ENCODE measurements at places on chromosomes 2 and 18.

GRCh38 chr2:233531955-233532354, 34.6 kb downstream of the USP40 start:
- no peak for DNase-seq

DNA sequence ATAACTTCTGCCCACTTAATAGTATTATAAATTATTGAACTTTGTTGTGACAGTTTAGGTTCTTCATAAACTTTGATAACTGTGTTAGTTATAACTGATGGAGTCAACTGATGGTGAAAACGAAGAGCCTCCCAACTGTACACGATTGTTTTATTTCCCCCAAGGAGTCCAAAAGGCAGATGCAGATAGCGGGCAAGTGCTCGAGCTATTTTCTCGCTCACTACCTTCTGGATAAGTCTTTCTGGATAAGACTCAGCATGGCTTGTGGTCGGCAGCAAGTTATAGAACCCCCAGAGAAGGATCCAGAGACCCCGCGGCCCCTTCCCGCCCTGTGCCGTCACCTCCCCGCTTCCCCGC, 517 bp downstream of the GCFC2 start:
- DNase-seq = no peak

GRCh38 chr2:80001701-80002101, 302.9 kb downstream of the LRRTM1 start:
- DNase-seq = no peak

- DNase-seq = no peak
Measured at GRCh38 chr18:61239051-61239450, 94.2 kb upstream of the CDH20 start.

DNA sequence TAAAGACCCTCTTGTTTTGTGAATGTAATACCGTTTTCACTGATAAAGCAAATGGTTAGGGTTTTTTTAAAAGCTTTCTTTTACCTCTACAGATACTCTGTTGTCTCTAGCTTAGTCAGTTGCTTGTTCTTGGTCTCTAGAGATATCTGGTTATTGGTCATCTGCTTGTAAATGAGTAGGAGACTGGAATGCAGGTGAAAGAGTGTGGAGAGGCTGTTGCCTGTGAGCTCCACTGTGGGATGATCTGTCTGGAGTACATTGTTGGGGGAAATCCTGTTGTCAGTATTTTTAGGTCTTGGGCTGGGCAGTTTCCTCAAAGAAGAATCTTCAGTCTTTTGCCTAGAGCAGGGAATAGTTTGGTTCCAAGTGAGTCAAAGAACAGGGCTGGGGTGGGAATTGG, 67.7 kb downstream of the SMCHD1 start:
- no peak for DNase-seq

DNA sequence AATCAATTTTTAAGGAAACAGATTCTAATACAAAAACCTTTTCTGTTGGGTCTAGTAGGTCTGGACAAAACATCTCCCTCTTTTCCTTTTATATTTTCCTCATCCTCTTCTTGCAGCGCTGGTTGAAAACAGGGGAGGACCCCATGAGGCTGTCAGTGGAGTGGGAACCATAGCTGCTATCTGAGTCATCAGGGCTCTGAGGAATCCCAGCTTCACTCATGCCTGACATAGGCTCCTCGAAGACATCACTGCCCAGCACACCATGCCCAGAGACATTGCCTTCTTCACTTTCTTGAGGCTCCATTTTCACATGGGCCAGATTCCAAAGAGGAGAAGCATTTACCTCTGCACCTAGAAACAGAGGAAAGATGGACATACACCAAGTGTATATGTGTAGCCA, 10.0 kb downstream of the SUPT7L start:
- DNase-seq = no peak

GRCh38 chr2:45510701-45511420, 100.2 kb downstream of the SRBD1 start:
- no peak for DNase-seq

DNA sequence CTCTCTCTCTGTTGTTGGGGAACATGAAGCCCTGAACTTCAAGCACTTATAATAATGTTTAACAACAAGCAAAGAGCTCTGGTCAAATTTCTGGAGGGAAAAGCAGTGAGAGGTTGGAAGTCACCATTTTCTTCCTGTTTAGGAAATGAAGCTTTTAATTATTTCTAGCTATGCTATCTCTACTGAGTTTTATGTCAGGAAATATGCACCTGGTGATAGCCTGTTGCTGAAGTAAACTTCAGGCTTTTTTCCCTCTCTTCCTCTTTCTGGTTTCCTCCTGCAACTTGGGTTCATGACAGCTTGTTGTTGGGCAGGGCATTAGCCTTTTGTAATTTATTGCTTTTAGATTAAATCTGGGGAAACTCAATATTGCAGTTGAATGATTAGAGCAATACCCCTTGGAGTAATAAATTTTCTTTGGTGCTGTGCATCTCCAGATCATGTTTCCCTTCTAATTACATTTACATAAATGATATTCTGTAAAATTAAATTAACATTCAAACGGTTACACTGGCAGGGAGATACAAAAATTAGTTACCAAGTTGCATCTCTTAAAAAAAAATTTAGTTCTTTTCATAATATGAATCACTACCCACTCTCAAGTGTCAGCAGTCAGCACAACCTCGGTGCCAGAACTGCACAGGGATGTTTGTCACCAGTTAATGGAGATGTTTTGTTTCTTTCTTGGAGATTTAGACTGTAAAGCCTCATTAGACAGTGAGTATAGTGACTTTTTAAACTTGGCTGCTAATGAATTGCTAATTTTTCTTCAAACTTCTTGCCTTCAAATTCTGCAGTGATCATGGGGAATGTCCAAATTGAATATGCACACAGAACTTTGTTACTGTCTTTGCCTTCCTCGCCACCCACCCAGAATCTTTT, 466.6 kb upstream of the ETAA1 start:
- no peak for DNase-seq

- no peak for DNase-seq
Measured at GRCh38 chr2:15738225-15738546, 146.5 kb downstream of the DDX1 start.

GRCh38 chr2:20093263-20094141, 42.1 kb upstream of the LAPTM4A start:
- DNase-seq = peak; percentile 51

- no peak for DNase-seq
Measured at GRCh38 chr2:80363791-80364349, 59.3 kb upstream of the LRRTM1 start.

- no peak for DNase-seq
Measured at GRCh38 chr2:28982381-28982950, 1.4 kb downstream of the TOGARAM2 start.

- no peak for DNase-seq
Measured at GRCh38 chr2:47601568-47601967, 181.4 kb upstream of the MSH6 start.

GRCh38 chr2:60377825-60378224, 175.6 kb downstream of the BCL11A start:
- no peak for DNase-seq
